NCI-H2029 treated with DMSO at 0.1 percent for 48 hours (cell line): ENCODE measurements at places on chromosomes 1 and 21.

GRCh38 chr1:186498695-186499389 is 37.9 kb upstream of the PDC start:
- no peak for DNase-seq

GRCh38 chr21:15793109-15793508 is 63.3 kb downstream of the USP25 start:
- no peak for DNase-seq

GRCh38 chr1:110235834-110236682 is 25.9 kb downstream of the KCNC4 start:
- no peak for DNase-seq

- DNase-seq: no peak
Observed at GRCh38 chr21:17406202-17406601, 106.6 kb upstream of the CXADR start.

DNA sequence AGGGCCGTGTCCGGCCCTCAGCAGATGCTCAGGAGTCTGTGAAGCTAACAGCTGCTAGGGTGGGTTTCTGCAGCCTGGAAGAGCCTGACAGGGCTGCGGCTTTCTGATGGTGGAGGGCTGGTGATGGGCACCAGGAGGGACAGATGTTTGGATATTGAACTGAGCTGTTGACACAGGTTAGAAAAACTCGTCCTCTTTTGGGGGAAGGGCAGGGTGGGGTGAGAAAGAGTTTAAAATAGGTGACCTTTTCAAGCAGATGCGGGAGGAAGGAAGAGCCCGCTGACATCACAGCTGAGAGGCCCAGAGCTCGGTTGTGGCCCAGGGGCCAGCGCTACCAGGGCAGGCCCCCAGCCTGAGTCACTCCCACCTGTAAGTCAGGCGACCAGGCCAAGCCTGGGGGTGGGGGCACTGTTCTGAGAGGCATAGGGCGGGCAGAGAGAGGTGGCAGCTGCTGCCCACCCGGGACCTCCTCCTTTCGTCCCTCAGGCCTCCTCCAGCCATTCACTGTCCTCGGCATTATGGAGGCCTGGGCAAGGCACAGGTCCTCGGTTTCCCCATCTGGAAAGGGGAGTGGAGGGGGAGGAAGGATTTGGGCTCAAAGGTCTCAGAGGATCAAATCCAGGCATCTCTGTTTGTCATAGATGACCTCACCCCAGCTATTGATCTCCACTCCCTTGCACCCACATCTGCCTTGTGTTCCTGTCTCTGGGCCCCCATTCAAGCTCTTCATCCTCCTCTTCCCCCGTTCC is 32.3 kb upstream of the ID3 start:
- no peak for DNase-seq

DNA sequence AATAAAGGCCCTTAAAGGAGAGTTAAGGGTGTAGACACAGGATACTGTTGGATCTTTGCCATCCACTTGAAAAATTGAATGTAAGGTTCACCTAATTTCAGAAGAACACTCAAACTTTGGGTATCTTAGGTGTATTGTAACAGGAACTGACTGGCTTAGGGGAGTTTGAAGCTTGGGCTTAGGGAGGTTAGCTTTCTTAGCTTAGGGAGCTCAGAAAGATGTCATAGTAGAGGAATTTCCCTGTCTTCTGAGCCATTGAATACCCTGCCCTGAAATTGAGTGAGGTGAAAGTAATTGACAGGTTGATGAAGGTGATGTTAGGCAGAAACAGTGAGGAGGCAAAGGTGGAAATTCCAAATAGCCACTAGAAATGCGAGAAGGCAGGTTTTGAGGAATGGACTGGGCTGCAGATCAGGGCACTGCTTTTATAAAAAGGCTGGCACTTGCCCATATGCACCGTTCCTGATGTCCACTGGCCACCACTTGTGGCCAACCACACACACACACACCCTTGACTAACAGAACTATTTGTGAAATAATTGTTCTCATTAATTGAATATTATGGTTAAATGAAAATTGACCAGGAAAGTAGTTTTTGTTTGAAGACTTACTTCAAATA is 16.5 kb downstream of the BACH1 start:
- DNase-seq: no peak

DNA sequence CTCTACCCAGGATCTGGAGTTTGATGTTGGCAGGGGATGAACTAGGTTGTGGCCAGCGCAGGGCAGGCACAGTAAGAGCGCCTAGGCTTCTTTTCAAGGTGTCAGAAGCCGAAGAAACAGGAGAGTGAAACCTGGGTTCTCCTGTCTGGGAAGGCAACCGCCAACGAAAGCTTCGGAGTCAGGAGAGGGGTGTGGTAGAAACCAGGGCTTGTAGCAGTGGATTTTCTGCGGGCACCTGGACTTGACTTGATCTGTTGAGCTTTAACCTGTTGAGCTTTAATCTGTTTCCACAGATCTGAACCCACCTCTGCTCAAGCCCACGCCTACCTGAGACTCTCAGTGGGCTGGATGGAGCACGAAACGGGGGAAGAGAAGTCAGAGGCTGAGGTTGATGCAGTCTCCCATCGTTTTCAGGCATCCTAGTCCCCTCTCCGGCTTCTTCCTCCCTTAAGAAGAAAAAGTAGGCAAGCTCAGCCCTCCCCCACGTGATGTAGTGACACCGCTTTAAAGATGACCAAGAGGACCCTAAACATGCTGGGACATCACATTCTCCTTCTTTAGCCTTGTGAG is 9.3 kb downstream of the HLX start:
- no peak for DNase-seq

- no peak for DNase-seq
Observed at GRCh38 chr1:71916894-71917293, 365.4 kb downstream of the NEGR1 start.

- no peak for DNase-seq
Observed at GRCh38 chr1:43279161-43279560, 6.2 kb downstream of the C1orf210 start.

- DNase-seq: peak; percentile 21
Observed at GRCh38 chr1:55640708-55641473, 425.7 kb upstream of the USP24 start.

DNA sequence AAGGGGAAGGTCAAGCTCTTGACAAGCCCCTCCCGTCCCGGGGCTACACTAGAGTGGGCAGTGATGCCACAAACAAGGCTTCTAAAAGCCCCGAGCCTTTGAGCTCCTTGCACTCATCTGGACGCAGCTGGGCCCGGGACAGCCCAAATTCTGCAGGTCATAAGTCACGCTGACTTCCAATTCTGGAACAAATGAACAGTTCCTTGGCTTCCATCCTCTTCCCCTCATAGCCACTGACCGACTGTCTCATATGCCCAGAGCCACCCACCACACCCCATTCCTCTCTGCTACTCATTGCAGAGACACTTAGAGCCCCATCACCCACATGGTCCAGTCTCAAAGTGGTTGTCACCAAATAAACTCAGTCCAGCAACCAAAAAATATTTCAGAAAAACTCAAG is 32.8 kb upstream of the PRELP start:
- no peak for DNase-seq

- no peak for DNase-seq
Observed at GRCh38 chr1:78277253-78277652, 213.5 kb upstream of the PTGFR start.

- DNase-seq: no peak
Observed at GRCh38 chr1:21051177-21051825, 125.4 kb downstream of the EIF4G3 start.

- DNase-seq: no peak
Observed at GRCh38 chr21:25273959-25274358, 333.3 kb downstream of the MRPL39 start.
